ENCODE measurements at places on chromosomes 2 and 18. TPM values are rescaled to one million over a fixed set of nuclear protein-coding genes. Genes with fewer than 3 reads are reported as not detected.
A peak's percentile ranks its signal among the peaks of the same experiment; 100 is the strongest.

DNA sequence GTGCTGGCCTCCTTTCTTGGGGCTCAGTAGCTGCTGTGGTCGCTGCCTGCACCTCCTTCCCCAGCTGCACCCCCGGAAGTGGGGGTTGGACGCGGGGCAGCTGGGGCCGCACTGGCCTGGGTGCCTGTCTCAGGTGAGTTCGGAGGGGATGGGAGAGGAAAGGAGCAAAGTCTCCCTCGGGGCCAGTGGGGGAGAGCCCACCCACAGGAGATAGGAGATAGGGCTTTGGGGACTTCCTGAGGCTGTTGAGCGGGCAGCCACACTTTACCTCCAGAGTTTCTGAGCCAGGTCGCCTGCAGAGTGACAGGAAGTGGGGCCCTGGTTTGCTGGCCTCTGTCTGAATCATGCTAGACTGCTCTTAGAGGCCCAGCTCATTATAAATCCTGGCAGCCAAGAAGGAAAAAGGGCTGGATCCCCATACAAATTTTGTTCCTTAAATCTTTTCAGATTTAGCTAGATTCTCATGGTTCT lies 8.1 kb downstream of the MBP start:
- peak overlapping the region; percentile 75 for H3K4me3 ChIP-seq
- H3K36me3 ChIP-seq = peaks cover 20% of the 10 kb centered on the region
- H3K4me1 ChIP-seq = peaks cover 93% of the 10 kb centered on the region
- peak; percentile 80 for DNase-seq

The SLC66A3 gene
- total RNA-seq = 15.9 TPM

The DTNA gene
- not detected for total RNA-seq

GRCh38 chr2:73993778-73994177 lies 9.1 kb downstream of the TET3 start:
- H3K27me3 ChIP-seq = no peaks in the 10 kb centered on the region
- DNase-seq = peak; percentile 47
- peak overlapping the region; percentile 50 for H3K27ac ChIP-seq

The KIF1A gene
- total RNA-seq = 3.3 TPM

GRCh38 chr2:148021059-148021861 lies at the start of gene MBD5:
Gene MBD5, plus strand, starts transcription at chr2:148021091.
- peaks cover 42% of the 10 kb centered on the region for H3K4me1 ChIP-seq
- H3K36me3 ChIP-seq = peaks cover 5% of the 10 kb centered on the region
- H3K4me3 ChIP-seq = peak within 1 kb of the TSS; percentile 100
- no peaks in the 10 kb centered on the region for H3K27me3 ChIP-seq
- peak within 1 kb of the TSS; percentile 97 for H3K27ac ChIP-seq

DNA sequence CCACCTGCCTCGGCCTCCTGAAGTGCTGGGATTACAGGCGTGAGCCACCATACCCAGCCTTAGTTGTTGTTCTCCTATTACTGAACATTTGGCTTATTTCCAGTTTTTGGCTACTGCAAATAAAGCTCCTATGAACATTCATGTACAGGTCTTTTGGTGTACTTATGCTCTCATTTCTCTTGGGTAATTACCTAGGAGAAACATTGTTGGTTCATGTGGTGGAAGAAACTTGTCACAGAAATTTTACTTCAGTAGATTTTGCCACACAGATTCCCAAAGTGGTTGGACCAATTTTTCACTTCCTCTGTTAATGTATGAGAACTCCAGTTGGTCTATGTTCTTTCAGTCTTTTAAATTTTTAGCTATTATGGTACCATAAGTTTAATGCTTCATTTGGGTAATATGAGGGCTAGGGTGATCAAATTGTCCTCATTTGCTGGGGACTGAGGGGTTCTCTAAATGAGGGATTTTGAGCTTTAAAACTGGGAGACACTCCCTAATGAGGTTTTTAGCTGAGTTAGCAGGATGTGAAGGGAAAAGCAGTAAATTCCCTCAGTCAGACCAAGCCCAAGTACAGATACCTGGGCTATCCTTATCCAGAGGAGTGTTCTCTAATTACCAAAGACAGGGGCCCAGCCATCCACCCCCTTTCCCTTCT lies 33.9 kb downstream of the MTA3 start:
- no peak for DNase-seq
- no peak overlapping the region for H3K27ac ChIP-seq
- no peaks in the 10 kb centered on the region for H3K36me3 ChIP-seq
- H3K4me1 ChIP-seq = no peaks in the 10 kb centered on the region

DNA sequence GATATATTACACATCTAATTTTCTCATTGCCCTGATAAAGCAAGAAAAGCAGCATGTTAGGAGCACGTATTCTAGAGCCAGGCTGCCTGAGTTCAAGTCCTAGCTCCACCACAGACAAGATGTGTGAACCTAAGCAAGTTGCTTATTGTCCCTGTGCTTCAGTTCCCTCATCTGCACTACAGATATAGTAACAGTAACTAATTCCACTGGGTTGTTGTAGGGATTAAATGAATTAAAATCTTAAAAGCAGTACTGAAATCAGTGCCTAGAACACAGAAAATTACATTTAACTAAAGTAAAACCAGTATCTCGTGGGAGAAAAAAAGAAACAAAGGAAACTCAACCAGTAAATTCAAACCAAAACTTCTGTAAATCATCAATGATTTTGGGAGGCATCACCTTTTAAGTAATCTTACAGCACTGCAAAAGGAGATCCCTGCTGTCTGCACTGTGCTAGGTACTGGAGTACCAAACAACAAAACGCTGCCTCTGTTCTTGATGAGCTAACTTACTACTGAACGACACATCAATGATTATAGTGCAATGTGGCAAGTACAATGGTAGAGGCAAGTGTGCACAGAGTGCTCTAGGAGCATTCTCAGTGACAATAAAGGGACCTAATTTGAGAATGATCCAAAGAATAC lies 7.9 kb downstream of the MAP3K2 start:
- H3K27me3 ChIP-seq = no peaks in the 10 kb centered on the region
- no peak for DNase-seq
- H3K36me3 ChIP-seq = peaks cover 13% of the 10 kb centered on the region
- peaks cover 62% of the 10 kb centered on the region for H3K4me1 ChIP-seq

GRCh38 chr2:214315324-214315723 lies 95.5 kb upstream of the VWC2L start:
- H3K4me1 ChIP-seq = no peaks in the 10 kb centered on the region
- H3K36me3 ChIP-seq = no peaks in the 10 kb centered on the region
- H3K27ac ChIP-seq = no peak overlapping the region
- DNase-seq = no peak
